ENCODE measurements at places on chromosomes 16 and 17. TPM values are rescaled to one million over a fixed set of nuclear protein-coding genes. Genes with fewer than 3 reads are reported as not detected.

The MPO gene
- not detected for total RNA-seq

The GDPD3 gene
- not detected for total RNA-seq

The MYOCD gene
- total RNA-seq: 0.66 TPM

The FGF11 gene
- 2.1 TPM for total RNA-seq

The NAA60 gene
- total RNA-seq: 36.3 TPM

The RPL13 gene
- 5,570 TPM for total RNA-seq

GRCh38 chr16:746637-747036, 5.8 kb upstream of the CIAO3 start:
- no peaks in the 10 kb centered on the region for H3K36me3 ChIP-seq
- peaks cover 3% of the 10 kb centered on the region for H3K4me1 ChIP-seq
- no peak overlapping the region for H3K4me3 ChIP-seq
- no peak for DNase-seq

DNA sequence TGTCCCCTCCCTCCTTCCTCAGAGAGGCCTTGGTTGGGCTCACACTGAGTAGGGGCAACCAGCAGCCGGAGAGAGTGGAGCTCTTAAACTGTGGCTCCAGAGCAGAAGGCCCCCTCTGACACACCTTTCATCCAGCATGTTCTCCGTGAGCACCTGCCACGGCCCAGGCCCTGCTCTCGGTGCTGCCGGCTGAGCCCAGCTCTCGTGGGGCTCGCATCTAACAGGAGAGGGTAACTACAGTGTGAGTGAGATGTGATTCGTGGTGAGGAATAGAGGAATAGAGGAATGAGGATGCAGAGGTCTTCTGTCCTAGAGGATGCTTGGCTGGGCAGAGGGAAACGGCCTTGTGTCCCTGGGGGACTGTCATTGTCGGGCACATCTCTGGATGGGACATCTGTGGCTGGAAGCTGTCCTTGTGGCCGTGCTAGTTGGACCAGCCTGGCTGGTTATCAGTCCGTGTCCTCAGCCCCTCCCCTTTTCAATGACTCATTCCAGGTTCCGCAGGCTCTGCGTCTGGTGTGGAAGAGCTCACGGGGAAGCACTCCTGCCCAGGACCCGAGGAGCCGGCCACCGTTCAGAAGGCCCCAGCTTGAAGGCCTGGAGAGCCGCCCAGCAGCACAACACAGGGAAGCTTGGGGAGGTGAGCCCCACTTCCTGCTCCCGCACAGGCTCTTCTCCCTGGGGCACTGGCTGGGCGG, 11.9 kb upstream of the DNASE1 start:
- H3K4me3 ChIP-seq: no peak overlapping the region
- peaks cover 16% of the 10 kb centered on the region for H3K4me1 ChIP-seq
- H3K27me3 ChIP-seq: no peaks in the 10 kb centered on the region

DNA sequence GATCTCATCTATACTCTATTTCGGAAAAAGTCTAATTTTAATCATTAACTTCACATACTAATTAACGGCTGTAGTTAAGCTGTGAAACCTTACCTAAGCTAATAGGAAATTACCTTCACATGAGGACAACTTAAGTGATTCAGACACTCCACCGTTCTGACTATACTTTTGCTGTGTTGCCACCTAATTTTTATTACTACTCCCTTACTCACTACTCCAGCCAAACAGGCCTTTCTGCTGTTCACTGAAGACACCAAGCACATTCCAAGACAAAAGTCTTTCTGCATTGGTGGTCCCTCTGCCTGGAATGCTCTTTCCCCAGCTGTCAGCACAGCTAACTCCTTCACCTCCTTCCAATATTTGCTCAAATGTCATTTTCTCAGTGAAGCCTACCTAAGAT, 1.3 kb downstream of the CMTR2 start:
- H3K27ac ChIP-seq: no peak overlapping the region
- H3K4me1 ChIP-seq: peaks cover 22% of the 10 kb centered on the region
- no peaks in the 10 kb centered on the region for H3K36me3 ChIP-seq
- DNase-seq: no peak

GRCh38 chr16:74100395-74101326, 196.0 kb upstream of the PSMD7 start:
- no peak overlapping the region for H3K27ac ChIP-seq
- no peaks in the 10 kb centered on the region for H3K36me3 ChIP-seq
- H3K4me3 ChIP-seq: no peak overlapping the region

- peaks cover 6% of the 10 kb centered on the region for H3K36me3 ChIP-seq
- H3K4me1 ChIP-seq: peaks cover 31% of the 10 kb centered on the region
- H3K27me3 ChIP-seq: no peaks in the 10 kb centered on the region
- H3K27ac ChIP-seq: no peak overlapping the region
- DNase-seq: no peak
- no peak overlapping the region for H3K4me3 ChIP-seq
Measured at GRCh38 chr17:38898812-38899348, 26.5 kb upstream of the LASP1NB start.

DNA sequence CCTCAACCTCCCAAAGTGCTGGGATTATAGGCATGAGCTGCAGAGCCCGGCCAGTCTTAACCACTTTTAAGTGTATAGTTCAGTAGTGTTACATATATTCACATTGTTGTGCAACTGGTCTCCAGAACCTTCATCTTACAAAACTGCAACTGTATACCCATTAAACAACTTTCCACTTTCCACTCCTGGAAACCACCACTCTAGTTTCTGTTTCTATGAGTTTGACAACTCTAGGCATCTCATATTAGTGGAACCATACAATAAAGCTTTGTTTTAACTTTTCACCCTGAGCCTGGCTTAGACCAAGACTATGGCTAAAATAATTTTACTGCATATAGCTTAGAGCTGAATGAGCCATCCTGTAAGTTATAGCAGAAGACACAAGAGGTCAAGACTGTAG, 108.0 kb upstream of the GOT2 start:
- no peaks in the 10 kb centered on the region for H3K27me3 ChIP-seq
- no peak overlapping the region for H3K4me3 ChIP-seq
- no peak overlapping the region for H3K27ac ChIP-seq
- no peaks in the 10 kb centered on the region for H3K36me3 ChIP-seq

Measured in body of pancreas (tissue), 4 donors.